ENCODE measurements at places on chromosomes 7 and 10. TPM values are rescaled to one million over a fixed set of nuclear protein-coding genes. Genes with fewer than 3 reads are reported as not detected.
A peak's percentile ranks its signal among the peaks of the same experiment; 100 is the strongest.

DNA sequence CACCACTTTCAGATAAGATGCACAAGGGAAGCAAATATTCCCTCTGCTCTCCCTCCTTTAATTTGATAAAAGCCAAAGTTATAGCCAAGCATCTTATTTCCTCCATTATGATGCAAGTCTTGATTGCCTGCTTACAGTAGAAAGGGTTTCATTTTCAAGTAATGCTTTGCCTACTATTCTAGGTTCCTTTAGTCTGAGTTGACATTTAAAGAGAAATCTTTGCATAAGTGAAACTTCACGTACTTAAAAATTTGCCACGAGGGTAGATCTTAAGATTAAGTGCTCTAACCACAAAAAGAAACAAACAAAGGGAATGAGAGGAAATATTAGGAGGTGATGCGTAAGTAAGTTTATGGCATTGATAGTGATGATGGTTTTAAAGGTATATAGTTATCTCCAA is 78.1 kb upstream of the VWDE start:
- H3K4me1 ChIP-seq = no peaks in the 10 kb centered on the region
- DNase-seq = no peak

GRCh38 chr7:104267701-104268368 is 60.0 kb upstream of the ORC5 start:
- H3K27me3 ChIP-seq = no peaks in the 10 kb centered on the region
- no peaks in the 10 kb centered on the region for H3K4me1 ChIP-seq
- DNase-seq = no peak
- H3K27ac ChIP-seq = no peak overlapping the region
- H3K4me3 ChIP-seq = no peak overlapping the region

DNA sequence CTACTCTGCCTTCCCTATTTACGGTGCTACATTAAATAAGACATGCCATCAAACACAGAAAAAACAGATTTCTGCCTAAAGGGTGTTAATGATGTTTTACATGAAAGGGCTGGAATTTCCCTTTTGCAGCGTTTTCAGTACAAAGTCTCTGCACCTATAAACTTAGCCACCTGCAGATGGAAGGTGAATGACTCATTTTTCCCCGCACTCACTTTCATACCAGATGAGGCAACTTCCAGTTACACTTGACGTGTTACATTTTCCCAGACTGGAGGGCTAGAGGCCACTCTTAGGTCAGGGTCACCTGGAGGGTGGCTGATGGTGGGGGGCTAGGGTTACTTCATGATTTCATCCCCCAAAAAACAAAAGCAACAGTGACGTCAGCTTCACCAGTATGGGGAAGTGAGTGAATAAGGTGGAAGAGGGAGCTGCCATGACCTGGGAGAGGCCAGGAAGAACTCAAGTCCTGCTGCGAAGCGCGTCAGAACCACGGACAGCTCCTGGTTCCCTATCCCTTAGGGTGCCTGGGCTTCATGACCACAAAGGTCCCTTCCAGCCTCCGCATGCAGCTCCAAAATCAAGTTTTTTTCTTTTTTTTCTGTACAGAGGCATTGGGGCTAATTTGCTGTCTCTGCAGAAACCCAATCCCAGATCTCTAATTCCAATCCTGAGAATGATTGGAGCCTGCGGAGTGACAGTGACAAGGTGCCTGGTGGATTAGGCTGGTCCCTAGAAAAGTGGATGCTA is 94.0 kb downstream of the ADARB2 start:
- DNase-seq = no peak
- H3K4me3 ChIP-seq = no peak overlapping the region
- no peaks in the 10 kb centered on the region for H3K36me3 ChIP-seq

Gene OR2A1
- total RNA-seq = 0.25 TPM

DNA sequence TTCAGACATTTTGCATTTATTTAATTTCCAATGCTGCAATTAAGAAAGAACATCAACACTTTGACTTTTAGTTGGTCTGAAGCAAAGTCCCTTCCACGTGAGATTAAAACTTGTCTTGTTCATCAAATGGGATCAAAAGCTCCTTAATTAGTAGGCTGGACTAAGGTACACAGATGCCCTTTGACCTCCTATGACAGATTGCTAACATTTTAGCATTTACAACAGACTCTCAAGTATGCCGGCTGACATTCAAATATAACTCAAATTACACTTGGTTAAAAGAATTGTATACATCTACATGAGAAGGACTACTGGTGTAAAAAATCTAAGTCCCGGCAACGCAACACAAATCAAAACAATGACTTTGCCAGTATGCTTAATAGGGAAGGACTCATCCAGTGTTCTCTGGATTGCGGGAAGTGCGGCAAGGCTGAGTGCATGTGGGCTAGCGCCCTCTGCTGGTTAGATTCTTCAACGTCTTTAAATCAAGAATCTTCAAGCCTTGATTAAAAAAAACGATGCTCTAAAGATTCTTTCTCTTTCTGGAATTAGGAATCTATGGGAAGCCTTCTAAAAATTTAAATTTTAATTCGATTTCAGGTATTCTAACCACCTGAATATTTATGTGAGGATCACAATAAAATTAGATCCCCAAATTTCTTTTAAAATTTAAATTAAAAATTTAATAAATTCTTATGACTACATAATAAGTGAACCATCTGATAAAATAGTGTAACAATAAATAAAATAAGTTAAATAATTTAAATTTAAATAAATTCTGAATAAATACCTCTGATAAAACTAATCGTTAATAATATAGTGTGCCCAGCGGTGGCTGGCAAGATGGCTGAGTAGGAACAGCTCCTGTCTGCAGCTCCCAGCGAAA is 444.7 kb downstream of the DGKB start:
- DNase-seq = no peak
- H3K27ac ChIP-seq = no peak overlapping the region
- no peaks in the 10 kb centered on the region for H3K27me3 ChIP-seq
- no peaks in the 10 kb centered on the region for H3K36me3 ChIP-seq
- H3K4me1 ChIP-seq = no peaks in the 10 kb centered on the region

GRCh38 chr7:69597278-69598076 is 798 bp upstream of the AUTS2 start:
- H3K36me3 ChIP-seq = no peaks in the 10 kb centered on the region
- no peaks in the 10 kb centered on the region for H3K27me3 ChIP-seq
- peak overlapping the region; percentile 87 for H3K27ac ChIP-seq
- peak overlapping the region; percentile 84 for H3K4me3 ChIP-seq
- peaks cover 30% of the 10 kb centered on the region for H3K4me1 ChIP-seq

Gene UCMA
- total RNA-seq = not detected

GRCh38 chr10:4270116-4270515 is 485.1 kb upstream of the KLF6 start:
- H3K36me3 ChIP-seq = no peaks in the 10 kb centered on the region
- no peak overlapping the region for H3K27ac ChIP-seq
- no peak for DNase-seq

DNA sequence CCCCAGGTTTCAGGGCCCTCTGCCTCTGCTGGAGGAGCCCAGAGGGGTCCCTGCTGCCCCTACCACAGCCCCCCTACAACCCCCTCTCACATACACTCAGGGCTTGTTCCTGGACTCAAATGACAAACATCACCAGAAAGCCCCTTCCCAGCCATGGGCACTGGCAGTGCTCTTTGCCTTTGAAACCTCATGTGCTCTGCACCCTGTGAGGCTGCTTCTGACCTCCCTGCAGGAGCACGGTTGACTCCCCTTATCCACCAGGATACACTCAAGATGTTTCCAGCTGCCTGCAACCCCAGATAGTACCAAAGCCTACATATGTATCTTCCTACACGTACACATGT is 3.5 kb upstream of the ADIRF start:
- H3K4me1 ChIP-seq = peaks cover 65% of the 10 kb centered on the region
- H3K4me3 ChIP-seq = no peak overlapping the region
- H3K27me3 ChIP-seq = no peaks in the 10 kb centered on the region
- H3K36me3 ChIP-seq = no peaks in the 10 kb centered on the region
- H3K27ac ChIP-seq = peak overlapping the region; percentile 28

- H3K4me3 ChIP-seq = no peak overlapping the region
- H3K36me3 ChIP-seq = no peaks in the 10 kb centered on the region
- peak overlapping the region; percentile 82 for H3K27ac ChIP-seq
- peaks cover 69% of the 10 kb centered on the region for H3K4me1 ChIP-seq
- no peaks in the 10 kb centered on the region for H3K27me3 ChIP-seq
Measured at GRCh38 chr10:29598851-29599311, 35.9 kb downstream of the SVIL start.

Gene TMEM196
- total RNA-seq = not detected

- no peak overlapping the region for H3K27ac ChIP-seq
- H3K36me3 ChIP-seq = no peaks in the 10 kb centered on the region
- H3K4me1 ChIP-seq = no peaks in the 10 kb centered on the region
- H3K4me3 ChIP-seq = no peak overlapping the region
- H3K27me3 ChIP-seq = no peaks in the 10 kb centered on the region
- DNase-seq = no peak
Measured at GRCh38 chr7:150421831-150422230, 28.6 kb upstream of the GIMAP8 start.
